Hepatocyte (in vitro differentiated cells): ENCODE measurements at places on chromosomes 4 and X. TPM values are rescaled to one million over a fixed set of nuclear protein-coding genes. Genes with fewer than 3 reads are reported as not detected.

DNA sequence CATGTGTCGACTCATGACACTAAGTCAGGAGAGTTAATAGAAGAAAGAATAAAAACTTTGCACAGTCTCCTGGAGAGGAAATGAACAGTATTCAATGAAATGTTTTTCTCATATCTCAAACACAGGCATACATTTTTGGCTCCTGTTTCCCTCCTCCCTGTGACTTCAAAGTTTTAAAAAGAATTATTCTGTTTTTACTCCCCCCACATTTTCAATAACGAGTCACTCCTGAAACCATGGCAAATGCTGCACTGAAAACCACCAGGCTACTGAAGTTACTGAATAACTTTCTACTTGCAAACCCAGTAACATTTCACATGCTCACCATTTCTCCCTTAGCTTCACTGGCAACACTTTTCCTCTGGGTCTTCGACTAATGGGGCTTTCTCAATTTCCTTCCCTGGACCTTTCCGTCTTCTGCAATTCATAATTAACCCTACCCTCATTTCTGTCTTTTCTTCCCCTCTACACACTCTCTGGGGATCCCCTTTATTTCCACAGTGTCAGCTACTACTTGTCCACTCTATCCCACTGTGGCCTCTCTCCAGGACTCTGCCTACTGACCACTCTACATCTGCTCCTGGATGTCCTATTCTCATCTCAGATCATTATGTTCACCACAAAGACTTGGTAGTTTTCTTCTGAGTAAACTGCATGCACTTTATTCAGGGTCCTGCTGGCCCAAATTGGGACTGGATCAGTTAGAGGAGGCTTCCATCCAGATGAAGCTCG, 225.8 kb upstream of the ETNPPL start:
- DNase-seq, result no peak

GRCh38 chr4:161172396-161173026, 991.3 kb downstream of the FSTL5 start:
- DNase-seq, result no peak

The SOX3 gene
- 0.54 TPM in 1 of 2 replicates, not detected in the other for polyA plus RNA-seq

- no peak for DNase-seq
These were observed 1.1 kb upstream of the HPSE start for GRCh38 chr4:83335701-83336100.

- no peak for DNase-seq
These were observed 268.7 kb upstream of the EMCN start for GRCh38 chr4:100786481-100786880.

The TFDP3 gene
- not detected in 2 replicates for polyA plus RNA-seq

GRCh38 chr4:158906073-158906472, 137.2 kb downstream of the FNIP2 start:
- DNase-seq, result no peak

The SYP gene
- 2.1 and 2.9 TPM in 2 replicates for polyA plus RNA-seq

The LAGE3 gene
- 49.4 and 50.8 TPM in 2 replicates for polyA plus RNA-seq

DNA sequence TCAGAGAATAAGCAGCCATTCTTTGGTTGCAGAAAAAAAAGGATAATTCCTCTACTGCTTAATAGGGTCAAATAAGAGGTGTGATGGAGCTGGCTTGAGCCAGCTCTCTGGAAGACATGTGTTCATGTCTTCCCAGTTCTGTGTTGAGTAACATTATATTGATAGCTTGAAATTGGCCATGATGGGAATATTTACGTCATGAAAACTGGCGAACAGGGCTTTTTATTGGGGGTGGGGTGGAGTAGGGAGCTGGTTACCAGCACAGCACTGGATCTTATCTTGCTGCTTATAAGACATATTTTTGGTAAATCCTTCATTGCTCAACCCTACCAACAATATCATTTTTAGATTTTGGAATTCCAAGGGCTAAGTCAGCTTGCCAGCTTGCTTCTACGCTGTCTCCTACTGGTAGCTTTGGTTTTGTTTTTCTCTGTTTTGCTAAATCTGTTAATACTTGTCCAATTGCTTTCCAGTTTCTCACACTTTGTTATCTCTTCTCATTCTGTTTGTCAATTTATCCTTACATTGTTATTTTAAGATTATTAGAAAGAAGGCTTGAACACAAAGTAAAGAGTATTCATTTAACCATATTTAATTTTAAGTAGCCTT, 25.3 kb upstream of the GBA3 start:
- DNase-seq, result no peak

- no peak for DNase-seq
These were observed 10.6 kb downstream of the ASMTL start for GRCh38 chrX:1442016-1442665.

The CXCL5 gene
- 22.4 and 31.3 TPM in 2 replicates for polyA plus RNA-seq
